ENCODE measurements at places on chromosomes 5 and 9.
A peak's percentile ranks its signal among the peaks of the same experiment; 100 is the strongest.

- DNase-seq = no peak
Measured at GRCh38 chr9:15641291-15641690, 88.4 kb downstream of the CCDC171 start.

DNA sequence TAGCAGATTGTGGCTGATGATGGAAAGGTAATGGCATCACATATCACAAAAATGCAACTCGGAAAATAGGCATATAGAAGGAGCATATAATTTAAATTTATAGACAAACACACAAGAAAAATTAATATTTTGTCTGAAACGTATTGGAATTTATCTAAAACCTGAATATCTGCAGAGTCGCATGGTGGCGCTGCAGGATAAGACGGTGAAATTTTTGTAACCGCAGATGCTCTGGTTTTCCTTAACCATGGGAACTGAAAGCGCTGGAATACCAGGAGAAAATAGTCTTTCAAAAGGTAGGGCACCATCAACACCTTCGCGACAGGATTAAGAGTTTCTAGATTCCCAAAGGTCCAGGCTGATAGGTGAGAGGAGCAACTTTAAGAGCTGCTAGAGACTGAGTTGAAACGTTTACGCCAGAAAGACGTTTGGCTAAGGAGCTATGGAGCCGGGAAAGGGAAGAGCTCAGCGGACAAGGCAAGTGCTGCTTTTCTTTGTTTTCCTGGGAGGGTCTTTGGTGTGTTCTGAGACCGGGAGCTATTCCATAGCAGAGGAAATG, 11.0 kb upstream of the PCDHB15 start:
- no peak for DNase-seq

DNA sequence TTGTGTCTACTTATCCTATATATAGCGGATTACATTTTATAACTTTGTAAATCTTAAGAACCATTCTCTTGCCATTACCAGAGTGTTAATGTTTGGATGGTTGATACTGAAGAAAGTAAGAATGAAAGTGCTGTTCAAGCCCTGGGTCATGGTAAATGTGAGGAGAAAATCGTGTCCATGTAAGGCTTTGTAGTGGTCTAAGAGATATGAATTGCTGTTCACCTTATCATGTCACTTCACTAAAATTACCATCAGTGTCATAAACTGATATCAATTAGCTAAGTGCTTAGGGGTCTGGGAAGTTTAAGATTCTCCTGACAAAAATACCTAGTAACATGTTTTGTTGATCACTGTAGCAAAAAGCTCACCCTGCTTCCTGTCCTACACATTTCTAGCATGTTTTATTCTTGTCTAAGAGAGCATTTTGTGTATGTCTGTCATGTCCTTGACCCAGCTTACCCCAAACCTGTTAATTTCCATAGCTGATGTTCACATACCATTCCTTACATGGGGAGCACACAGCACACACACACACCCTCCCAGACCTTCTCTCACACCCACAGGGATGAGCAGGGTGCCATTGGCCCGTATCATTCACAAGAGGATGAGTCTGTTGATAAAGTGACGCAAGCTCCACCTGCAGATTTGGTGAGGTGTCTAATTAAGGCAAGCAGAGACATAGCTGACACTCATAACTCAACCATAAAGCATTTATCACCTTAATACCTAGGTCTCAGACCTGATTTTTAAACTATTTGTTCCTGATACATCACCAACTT, 125.1 kb upstream of the PAM start:
- no peak for DNase-seq

DNA sequence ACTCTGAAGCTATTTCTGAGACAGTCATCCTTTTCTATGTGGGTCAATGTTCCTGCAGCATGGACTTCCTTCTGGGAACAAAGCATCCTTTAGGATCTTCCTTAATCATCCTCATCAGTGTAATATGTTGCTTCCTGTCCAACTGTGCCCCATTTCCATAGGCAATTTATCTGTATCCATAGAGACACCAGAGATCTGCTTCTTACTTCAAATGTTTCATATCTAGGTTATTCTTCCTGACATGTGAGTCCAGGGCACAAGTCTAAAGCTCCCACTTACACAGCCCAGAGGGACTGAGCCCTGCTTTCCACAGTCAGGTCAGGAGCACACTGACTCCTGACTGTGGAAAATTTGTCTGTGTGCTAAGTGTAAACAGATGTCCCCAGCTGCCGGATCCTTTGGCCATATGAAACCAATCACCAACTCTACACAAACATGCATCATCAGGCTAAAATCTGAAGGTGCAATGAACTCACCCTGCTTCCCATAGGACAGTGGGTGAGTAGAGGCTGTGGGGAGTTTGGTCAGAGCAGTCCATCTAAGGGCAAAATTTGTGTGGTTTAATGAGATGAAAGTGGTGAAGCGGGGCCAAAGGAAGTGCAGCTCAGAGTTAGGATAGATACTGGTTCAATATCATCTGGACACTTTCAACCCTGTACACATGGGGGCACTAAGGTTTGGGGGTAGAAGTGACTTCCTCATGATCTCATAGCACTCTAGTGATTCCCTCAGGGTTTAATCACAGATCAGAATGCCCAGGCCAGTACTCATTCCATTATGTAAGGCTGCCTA, 85.2 kb upstream of the TNC start:
- peak; percentile 70 for DNase-seq

DNA sequence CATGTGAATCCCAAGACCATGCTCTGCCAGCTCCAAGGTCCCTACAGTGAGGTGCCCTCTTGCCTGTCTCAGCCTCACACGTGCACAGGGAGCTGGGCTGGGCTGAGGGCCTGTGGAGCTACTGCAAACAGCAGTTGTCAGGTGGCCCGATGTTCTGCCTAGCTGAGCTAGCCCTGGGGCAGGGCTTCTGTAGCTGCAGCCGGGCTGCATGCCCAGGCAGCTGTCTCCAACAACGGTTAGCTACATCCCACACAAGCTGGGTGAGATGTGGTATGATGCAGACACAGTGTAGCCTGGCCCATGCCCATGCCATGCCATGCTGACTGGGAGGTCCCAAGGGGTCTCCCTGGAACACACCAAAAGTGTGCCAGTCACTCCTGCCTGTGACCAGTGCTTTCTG, 62.0 kb downstream of the MACROH2A1 start:
- DNase-seq = no peak

DNA sequence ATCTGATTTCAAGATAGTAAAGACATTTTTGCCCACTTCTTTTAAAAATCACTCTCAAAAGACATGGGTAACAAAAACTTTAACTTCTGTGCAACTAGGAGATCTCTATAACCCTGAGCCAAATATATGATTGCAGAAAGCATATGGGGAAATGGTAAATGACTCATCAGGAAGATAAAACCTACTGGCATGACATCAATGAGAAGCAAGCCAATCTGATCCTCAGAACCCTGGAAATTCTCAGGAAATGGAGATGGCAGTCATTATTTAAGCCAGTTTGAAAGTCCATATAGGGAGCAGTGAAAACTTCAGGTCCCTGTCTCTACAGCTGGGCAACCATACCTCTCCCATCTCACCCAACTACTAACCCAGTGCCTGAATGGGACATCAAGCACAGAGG, 249.7 kb upstream of the NREP start:
- peak; percentile 67 for DNase-seq

DNA sequence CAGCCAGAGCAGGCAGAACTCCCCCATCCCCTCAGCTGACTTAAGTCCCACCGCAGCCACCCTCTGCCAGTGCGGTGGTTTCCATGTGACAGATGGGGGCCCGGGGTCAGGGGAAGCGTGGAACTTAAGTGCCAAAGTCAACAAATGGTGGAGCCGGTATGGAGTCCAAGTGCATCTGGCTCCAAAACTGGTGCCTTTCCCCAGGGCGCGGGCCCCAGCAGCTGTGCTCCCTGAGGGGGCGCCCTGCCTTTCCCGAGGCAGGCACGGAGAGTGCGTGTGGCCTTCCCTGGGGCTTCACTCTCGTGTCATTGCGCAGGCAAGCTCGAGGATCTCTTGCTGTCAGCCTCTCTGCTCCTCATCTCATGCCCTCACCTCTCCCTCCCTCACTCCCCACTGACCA, 33.8 kb downstream of the SLC46A2 start:
- no peak for DNase-seq

DNA sequence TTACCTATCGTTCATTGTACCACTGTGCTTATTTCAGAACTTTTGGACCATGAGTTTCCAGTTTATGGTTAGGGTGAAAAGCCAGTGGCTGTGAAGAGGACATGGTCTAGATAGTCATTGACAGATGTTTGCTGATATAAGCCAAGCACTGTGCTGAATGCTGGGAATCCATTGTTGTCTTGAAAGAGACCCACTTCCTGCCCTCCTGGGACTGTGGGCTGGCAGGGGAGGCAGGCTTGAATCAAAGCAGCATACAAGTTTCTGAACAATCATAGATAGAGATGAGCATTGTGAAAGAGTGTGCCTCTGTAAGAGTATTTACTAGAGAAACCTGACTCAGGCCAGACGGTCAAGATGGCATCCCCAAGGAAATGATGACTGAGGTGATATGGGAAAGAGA, 73.4 kb downstream of the NMUR2 start:
- no peak for DNase-seq
